ENCODE measurements at places on chromosomes 12 and 14.

DNA sequence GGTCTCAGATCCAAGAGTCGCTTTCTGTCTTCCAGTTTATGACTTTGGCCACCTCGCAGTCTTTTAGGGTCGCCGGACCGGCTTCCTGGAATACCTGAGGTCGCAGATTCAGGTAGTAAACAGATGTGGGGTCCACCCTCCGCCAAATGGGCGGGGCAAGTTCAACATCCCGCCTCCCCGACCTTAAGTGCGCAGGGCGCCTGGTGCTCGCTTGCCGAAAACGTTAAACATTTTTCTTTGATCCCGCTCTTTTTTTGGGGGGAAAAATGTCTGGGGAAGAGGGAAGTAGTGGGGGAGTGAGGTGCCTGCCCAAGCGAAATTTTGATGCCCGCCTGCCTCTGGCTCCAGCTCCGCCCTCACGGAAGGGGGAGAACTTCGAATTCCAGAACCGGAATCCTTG, 73.9 kb upstream of the TBX5 start:
- DNase-seq = peak; percentile 15

DNA sequence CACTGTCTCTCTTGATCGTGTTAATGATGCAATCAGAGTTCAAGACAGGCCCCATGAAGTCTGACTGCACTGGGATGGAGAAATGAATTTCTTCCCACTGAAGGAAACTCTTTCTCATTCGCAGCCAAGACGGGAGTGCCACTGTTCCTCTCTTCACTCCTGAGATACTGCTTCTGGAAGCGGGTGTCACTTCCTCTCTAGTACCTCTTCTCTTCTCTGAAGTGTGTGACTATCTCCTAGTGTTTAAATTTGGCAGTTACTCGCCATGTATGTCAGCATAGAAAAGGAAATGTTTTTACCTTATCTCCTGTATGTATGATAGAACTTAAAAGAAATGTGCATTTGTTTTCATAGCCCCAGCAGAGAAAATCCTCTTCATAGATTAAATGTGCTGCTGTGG, 215.2 kb downstream of the ANO6 start:
- no peak for DNase-seq

- DNase-seq = no peak
Measured at GRCh38 chr14:95226801-95227200, 69.5 kb upstream of the DICER1 start.

DNA sequence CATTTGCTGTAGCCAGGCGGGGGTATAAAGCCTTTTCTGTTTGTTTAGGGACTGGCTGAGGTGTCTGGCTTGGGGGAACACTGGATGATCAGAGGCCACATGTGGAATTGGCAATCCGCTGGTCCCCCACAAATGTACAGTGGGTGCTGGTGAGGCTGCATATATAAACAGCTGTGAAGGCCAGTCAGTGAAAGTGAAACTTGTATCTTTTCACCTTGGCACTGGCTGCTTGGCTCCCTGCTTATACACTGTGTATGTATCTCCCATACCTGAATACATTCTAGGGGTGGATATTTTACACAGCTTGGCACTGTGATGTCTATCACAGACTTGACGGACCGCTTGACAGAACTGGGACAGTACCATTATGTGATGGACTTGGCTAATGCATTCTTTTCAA, 246.8 kb upstream of the AVPR1A start:
- DNase-seq = no peak

GRCh38 chr12:26271889-26272492, 76.6 kb downstream of the SSPN start:
- peak; percentile 86 for DNase-seq

DNA sequence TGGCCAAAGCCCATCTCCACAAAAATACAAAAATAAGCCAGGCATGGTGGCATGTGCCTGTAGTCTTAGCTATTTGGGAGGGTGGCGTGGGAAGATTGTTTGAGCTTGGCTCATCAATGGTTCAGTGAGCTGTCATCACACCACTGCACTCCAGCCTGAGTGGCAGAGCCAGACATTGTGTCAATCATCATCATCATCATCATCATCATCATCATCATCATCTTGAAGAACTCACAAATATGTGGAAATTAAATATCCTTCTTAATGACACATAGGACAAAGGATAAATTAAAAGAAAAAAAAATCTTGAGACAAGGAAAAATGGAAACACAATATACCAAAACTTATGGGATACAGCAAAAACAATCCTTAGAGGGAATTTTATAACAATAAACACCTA, 132.5 kb downstream of the LRFN5 start:
- no peak for DNase-seq

DNA sequence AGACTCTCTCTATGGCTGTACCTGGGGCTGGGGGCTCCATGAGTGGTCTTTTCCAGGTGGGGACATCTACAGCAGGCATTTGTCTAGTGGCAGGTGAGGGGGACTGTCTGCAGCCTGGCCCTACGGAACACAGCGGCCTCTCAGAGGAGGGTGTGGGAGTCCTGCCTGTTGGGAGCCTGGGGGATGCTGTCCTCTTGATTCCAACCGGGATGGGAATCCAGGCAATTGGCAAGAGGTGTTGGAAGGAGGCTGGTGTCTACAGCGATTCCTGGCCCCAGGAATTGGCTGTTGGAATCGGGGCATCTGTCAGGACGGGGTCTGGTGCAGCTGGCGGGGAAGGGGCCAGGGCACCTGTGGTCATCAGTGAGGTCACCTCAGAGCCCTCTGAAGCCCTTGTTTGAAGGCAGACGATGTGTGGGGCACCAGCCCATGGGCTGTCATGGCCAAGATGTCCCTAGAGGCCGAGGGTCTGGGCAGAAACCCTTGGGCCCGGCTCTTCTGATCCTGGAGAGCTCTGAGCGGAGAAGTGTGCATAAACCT, 386.3 kb downstream of the TMEM121 start:
- DNase-seq = no peak

DNA sequence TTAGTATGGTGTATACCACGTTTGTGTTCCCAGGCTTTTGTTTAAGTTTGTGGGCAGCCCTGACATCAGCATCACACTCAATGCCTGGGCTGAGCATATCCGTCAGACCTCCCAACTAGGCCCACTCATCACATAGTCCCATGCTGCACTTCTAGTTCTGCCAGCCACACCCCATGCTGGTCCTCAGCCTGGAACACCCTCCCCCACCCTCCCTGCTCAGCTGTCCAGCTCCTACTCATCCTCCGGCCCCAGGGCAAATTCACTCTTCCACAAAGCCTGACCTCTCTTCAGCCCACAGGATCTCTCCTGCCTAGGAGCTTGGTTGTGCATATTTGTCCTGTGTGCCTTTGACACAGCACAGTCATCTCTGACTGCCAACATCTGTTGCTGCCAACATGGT, 3.9 kb upstream of the ENDOU start:
- DNase-seq = no peak

DNA sequence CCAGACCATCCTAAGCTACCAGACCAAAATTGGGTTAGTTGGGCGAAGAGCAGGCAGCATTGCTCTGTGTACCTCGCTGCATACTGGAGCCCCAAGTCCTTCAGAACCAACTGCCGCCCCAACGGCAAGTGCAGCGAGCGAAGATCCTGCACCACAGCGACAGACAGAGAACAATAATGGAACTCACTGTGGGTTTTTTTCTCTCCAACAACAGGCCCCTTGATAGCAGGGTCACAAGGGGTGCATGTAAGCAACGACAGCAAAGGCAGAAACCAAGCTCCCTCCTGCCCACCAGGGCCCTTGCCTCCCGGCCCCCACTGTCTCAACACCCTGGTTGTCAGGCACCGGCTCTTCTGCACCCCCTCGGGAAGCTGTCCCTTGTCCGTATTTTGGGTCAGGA, 39.0 kb downstream of the RNF34 start:
- DNase-seq = no peak

- no peak for DNase-seq
Measured at GRCh38 chr12:102567031-102567985, 86.9 kb upstream of the IGF1 start.

DNA sequence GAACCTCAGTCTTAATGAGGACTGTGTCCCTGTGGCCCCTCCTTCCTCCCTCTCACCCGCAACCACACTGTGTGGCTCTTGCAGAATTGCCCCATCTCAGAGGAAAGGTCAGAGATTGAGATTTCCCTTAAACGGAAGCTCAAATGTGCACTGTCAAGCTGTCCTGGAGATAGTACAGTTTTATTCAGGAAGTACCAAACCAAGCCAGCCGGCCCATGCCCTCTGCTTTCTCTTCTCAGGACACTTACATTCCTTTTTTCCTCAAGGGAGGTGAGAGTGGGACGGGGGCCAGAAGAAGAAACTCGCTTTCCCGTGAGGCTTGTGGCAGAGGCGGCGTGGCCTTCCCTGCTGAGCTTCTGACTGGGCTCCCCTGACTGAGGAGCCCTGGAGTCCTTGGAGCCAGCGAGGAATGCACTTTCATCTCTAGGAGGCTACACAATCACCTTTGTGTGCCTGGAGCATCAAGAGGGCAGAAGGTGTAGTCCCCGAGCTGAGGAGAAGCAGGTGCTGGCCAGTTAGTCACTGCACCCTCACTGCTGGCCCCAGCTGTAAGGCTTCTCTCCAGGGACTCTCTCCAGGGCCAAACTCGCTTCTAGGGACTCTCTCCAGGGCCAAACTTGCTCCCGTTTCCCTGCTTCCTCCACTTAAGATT, 24.1 kb upstream of the ATP2A2 start:
- DNase-seq = no peak

DNA sequence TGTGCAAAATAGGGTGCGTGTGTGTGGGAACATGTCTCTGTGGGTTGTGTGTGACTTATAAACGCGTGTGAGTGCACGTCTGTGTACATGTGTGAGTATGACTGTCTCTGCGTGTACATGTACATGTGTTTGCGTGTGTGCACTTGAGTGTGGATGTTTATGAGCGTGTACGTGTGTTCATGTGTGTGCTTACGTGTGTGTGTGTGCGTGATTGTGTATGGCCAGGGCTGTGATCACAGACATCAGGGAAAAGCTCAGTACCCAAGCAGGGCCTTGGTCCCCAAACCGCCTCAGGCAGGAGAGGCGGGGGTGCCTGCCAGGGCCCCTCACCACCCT, 326.3 kb upstream of the DIO3 start:
- DNase-seq = no peak

DNA sequence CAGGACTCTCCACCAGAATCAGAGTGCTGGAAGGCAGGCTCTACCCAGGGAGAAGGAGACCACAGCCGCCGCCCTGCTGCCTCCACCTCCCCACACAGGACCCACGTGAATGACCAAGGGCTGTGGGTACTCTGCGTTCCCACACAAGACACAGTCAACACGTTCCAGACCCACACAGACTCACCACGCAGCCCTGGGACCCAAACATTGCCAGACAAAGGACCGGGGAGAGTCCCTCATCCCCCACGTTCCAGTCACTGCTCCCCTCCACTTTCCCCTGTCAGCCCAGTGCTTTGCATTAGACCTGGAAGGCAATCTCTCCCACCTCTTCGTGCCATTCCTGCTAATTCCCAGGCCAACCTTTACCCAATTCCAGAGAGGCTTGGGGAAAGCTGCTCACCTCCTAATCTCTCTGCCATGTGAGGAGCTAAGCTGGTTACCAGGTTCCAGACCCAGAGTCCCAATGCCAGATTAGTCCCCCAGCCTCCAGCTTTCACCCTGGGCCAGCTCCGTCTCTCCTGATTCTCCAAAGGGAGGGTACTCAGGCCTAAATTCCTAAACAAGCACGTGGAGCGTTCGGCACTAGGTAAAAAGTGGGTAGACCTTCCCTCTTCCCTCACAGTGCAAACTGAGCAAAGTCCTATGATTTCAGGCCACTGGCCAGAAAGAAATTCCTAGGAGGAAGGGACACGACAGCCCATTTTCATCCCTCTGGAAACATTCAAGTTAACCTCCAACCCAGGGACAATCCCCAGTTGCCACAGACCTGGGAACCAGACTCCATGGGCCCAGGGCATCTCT, 4.9 kb downstream of the SLC6A13 start:
- DNase-seq = no peak

DNA sequence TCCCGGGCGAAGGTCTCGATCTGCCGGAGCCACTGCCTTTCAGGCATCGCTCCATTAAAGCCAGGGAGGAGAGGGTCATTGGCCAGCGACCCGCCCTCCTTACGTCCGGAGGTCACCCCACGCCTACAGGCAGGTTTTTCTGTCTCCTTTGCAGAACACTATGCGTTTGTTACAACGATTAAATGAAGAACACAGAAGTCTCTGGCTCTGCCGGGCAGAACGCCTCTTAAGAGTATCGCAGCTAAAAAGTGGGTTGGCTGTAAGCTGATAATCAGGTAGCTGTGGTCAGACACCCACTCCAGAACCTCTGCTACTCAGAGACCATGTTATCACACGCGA, 15.0 kb downstream of the OTX2 start:
- no peak for DNase-seq

All from muscle of arm (tissue), 14 donors.